ENCODE measurements at places on chromosomes 7 and 10. TPM values are rescaled to one million over a fixed set of nuclear protein-coding genes. Genes with fewer than 3 reads are reported as not detected.

CNPY1 gene
- not detected for total RNA-seq

CXCL12 gene
- 0.19 TPM for total RNA-seq

MSS51 gene
- total RNA-seq = 0.26 TPM

CLEC5A gene
- total RNA-seq = not detected

DOCK4 gene
- total RNA-seq = 3.2 TPM

PRLHR gene
- total RNA-seq = not detected

SLC16A9 gene
- total RNA-seq = 0.07 TPM

OR2A7 gene
- total RNA-seq = not detected

HNRNPA2B1 gene
- total RNA-seq = 1,181 TPM

PTPRE gene
- 5.7 TPM for total RNA-seq

EPHA1 gene
- total RNA-seq = 0.29 TPM

SLC16A12 gene
- 0.58 TPM for total RNA-seq

NKX1-2 gene
- total RNA-seq = 0.06 TPM

ZC3HAV1L gene
- 7.4 TPM for total RNA-seq

TMEM270 gene
- total RNA-seq = not detected

SLC39A12 gene
- not detected for total RNA-seq

SPDYE9 gene
- total RNA-seq = not detected

CALHM1 gene
- total RNA-seq = not detected

ZSCAN21 gene
- 10.2 TPM for total RNA-seq

TLX1 gene
- not detected for total RNA-seq

OR6B1 gene
- total RNA-seq = not detected

CYTH3 gene
- 30.0 TPM for total RNA-seq

ATRNL1 gene
- 0.14 TPM for total RNA-seq

RET gene
- 0.83 TPM for total RNA-seq

ASIC3 gene
- 9.9 TPM for total RNA-seq

PTTG1IP2 gene
- total RNA-seq = not detected

LRRN3 gene
- total RNA-seq = 0.03 TPM

TEX47 gene
- not detected for total RNA-seq

SEMA3C gene
- total RNA-seq = 71.7 TPM

FZD8 gene
- total RNA-seq = 5.0 TPM

PNLIP gene
- not detected for total RNA-seq

SLC4A2 gene
- total RNA-seq = 198 TPM
